ENCODE measurements at places on chromosomes 4 and X.
A peak's percentile ranks its signal among the peaks of the same experiment; 100 is the strongest.

- peak; percentile 90 for DNase-seq
Measured at GRCh38 chr4:61200187-61200915, at the start of gene ADGRL3. Gene ADGRL3 (plus strand): TSS chr4:61200326.

DNA sequence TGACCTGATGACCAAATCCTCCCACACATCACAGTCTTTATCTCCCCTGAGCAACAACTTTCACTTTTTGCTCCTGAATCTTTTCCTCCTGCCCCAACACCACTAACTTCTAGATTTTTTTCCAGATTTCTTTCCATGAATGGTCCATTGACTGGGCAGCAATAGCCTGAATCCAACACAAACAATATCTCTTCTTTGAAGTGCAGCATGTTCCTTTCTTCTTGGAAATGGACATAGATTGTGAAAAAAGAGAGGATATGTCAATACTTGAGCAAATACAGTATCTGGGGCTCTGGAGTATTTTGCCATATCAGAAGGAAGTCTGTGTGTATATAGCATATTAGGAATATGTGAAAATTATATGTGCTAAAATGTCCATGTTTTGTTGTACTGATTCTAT, 55.2 kb downstream of the CDS1 start:
- DNase-seq, result no peak

- DNase-seq, result no peak
Measured at GRCh38 chrX:39782276-39782675, 315.5 kb downstream of the BCOR start.

- no peak for DNase-seq
Measured at GRCh38 chrX:51461053-51462044, 35.0 kb downstream of the NUDT11 start.

- DNase-seq, result no peak
Measured at GRCh38 chrX:50167366-50167765, 33.4 kb downstream of the AKAP4 start.

- no peak for DNase-seq
Measured at GRCh38 chr4:14254252-14254651, 626.7 kb upstream of the BOD1L1 start.

GRCh38 chr4:134057356-134057755, 144.2 kb downstream of the PABPC4L start:
- DNase-seq, result no peak

DNA sequence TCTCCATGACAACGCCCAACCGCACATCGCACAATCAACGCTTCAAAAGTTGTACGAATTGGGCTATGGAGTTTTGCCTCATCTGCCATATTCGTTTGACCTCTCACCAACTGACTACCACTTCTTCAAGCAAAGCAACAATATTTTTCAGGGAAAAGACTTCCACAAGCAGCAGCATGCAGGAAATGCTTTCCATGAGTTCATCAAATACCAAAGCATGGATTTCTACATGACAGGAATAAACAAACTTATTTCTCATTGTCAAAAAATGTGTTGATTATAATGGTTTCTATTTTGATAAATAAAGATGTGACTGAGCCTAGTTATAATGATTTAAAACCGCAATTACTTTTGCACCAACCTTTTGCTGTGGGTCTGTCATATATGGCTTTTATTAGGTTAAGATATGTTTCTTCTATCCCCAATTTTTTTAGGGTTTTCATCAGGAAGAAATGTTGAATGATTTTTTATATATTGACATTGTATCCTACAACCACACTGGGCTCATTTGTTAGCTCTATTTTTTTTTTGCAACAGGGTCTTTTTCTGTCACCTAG, 138.4 kb downstream of the PWWP3B start:
- no peak for DNase-seq

DNA sequence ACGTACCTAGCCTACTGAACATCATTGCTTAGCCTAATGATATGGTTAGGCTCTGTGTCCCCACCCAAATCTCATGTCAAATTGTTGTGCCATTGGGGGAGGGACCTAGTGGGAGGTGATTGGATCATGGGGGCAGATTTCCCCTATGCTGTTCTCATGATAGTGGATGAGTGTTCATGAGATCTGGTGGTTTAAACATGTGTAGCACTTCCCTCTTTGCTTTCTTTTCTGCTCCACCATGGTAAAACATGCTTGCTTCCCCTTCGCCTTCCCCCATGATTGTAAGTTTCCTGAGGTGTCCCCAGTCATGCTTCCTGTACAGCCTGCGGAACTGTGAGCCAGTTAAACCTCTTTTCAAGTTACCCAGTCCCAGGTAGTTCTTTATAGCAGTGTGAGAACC, 102.6 kb downstream of the RAPGEF2 start:
- DNase-seq, result no peak

- DNase-seq, result no peak
Measured at GRCh38 chr4:15968551-15969300, 5.8 kb upstream of the FGFBP2 start.

DNA sequence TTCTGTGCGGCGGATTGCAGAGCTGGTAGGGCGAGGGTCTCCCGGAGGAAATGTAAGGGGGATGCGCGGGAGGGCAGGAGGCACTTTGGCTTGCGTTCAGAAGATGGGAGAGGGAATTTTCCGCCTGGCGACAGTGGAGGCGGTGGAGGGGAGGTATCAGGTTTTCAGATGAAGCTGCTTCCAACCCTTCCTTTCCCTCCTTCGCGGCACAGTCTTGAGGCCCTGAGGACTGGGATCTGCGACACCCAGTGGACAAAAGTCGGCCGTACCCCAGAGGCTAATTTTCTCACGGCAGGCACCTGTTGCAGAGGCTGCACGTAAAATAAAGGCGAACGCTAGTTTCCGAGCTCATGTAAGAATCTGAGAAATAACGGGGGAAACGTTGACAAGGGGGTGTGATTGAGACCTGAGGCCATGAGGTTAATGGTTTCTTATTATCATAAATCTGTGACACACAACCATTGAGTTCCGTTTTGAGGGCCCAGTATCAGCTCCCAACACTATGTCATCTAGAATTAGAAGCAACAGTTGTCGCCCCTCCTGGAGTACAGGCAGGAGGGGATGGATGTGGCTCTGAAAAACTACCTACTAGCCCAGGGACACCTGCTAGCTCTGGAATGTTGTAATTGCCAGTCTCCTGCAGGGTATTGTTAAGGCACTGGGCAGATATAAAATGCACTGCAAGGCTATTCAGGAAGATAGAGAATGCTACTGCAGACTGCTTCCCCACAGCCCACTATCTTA, 1.1 kb downstream of the ZCCHC18 start:
- no peak for DNase-seq

DNA sequence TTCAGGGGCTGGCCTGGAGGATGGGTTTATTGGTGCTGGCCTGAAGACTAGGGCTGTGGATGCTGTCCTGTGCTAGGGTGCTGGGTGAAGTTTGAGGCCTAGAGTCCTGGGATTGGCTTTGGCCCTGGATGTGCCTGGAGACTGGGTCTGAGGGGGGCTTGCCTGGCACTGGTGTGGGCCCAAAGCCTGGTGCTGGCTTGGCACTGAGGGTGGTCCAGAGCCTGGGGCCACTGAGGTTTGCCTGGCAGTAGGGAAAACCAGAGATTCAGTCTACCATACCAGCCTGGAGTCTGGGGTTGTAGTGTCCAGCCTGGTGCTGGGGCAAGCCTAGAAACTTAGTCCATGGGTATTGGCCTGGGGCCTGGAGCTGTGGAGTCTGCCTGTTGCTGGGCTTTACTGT, 16.6 kb downstream of the BMP15 start:
- no peak for DNase-seq

DNA sequence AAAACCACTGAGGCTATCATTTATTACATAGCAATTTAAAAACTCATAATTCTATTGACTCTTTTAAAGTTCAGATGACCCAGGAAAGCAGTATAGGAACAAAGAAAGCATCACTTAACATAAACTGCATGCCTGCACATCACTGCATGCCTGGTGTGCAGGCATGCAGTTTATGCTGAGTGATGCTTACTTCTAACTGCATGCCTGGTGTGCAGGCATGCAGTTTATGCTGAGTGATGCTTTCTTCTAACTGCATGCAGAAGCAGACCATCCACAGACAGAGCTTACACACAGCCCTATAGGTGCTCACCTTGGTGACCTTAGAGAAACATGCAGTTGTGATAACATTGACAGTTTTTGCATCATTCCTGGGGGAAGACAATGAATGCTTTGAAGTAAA, 17.0 kb downstream of the SDAD1 start:
- DNase-seq, result no peak

DNA sequence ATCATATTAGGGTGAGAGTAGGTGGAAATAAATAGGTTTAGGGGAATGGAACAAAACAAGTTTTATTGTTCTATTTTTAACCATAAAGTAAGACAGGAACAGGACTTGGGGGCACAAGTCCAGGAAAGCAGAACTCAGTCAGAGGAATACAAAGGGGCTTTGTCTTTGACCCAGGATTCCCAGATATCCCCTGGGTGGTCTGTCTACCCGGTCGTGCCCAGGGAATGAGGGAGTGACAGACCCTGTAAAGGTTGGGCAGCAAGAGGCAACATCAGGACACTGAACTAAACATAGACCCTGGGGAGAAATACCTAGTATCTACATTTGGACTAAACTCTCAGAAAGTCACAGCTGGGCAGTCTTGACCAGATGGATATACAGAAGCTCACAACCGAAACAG, 50.6 kb downstream of the PTCHD1 start:
- no peak for DNase-seq

- no peak for DNase-seq
Measured at GRCh38 chr4:28490669-28491068, 1630.0 kb downstream of the STIM2 start.

GRCh38 chr4:21097026-21097425, 396.8 kb downstream of the PACRGL start:
- DNase-seq, result no peak

DNA sequence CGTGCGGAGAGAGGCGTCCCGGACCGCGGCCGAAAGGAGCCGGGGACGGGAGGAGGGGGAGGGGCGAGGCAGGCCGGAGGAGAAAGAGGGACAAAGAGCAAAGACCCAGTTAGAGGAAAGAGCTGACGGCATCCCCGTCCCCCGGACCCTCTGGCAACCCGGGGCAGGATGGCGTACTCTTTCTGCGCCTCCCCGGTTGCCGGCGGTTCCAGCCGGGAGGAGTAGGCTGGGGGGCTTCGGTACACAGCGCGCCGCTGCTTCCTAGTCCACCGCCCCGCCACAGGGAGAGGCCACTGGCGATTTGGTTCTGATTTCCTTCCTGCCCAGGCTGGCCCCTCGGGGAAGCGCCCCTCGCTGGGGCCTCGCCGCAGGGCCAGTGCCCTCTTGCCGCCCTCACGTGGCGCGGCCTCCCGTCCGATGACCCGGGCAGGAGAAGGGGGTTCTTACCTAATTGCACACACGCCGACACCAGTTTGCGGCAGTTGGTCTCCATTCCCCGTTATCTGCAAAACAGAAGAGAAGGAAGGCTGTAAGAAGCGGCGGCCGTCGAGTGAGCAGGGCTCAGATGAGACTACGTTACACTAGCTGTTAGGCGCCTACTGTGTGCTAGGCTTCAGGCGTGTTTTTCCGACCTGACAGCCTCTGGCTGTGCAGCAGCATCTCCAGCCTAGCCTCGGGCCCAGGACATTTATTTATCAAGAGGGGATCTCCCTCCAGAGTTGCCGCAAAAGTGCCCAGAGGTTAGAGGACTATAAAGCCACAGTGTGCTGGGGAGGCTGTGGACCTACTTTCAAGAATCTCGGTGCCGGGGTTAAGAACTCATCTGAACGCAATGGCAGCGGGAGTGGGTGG, 9.9 kb upstream of the PITX2 start:
- DNase-seq, result no peak

DNA sequence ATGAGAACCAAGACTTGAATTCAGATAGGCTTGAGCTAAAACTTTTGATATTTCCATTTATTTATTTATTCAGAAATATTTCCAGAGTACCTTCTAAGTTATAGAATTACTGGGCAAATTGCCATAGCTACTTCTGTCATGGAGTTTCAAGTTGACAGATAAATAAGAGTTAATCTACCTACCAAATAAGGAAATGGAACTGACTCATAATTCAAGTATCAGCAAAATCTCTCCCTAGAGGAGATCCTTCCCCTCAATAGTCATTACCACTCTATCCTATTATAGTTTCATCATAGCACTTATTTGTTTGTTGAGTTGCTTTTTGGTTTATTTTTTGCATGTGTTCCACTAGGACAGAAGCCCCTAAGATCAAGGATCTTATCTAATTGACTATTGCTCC, 48.8 kb upstream of the CCSER1 start:
- no peak for DNase-seq
